CD4-positive, alpha-beta T cell treated with Interleukin-12 subunit alpha and Interleukin-12 subunit beta, for 1 hour (primary cell): ENCODE measurements at places on chromosomes 2 and 18.

- DNase-seq, result no peak
Measured at GRCh38 chr2:120428748-120429147, 82.8 kb downstream of the INHBB start.

DNA sequence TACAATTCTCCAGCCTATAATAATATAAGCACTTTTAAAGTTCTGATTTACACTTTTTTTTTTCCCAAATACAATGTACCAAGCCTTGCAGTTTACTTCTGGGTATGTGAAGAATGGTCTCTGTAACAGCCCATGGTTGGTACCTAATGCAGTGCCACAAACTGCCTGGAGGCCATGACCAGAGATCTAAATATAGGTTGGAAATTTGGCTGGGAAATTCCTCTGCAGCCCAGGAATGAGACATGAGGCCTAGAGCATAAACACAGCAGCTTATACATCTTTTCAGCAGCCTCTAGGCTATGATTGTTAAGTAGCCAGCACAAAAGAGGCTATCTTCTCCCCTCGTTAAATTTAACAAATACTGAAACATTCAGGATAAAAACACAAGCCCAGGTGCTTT is 432.0 kb upstream of the FAM98A start:
- DNase-seq, result no peak

- no peak for DNase-seq
Measured at GRCh38 chr2:126275098-126275497, 380.9 kb upstream of the GYPC start.

DNA sequence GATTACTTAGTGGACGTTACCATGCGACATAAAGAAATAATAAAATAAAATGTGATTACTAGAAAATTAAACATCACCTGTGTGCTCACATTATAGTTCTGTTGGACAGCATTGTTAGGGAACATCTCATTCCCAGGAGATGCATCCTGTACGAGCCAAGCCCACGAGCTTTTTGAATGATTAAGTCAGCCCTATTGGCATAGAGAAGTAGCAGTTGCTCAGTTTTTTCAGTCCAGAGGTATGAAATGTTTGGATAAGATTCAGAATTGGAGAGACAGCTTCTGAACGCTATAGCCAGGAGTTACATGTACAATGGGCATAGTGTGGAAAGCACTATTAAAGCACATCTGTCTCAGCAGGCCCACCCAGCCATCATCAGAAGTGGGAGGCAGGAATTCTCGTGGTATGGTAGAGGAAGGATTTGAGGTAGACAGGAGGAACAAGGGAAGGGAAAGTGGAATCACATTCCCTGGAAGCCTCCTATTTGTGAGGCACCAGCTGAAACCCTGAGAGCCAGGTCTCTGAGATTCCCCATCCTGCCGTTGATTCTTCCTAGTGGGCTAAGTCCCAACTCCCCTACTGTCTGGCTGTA is 8.6 kb downstream of the SPATS2L start:
- DNase-seq, result no peak

- no peak for DNase-seq
Measured at GRCh38 chr2:166917415-166917814, 29.1 kb downstream of the XIRP2 start.

GRCh38 chr2:180099308-180099707 is 92.2 kb upstream of the CWC22 start:
- DNase-seq, result no peak

DNA sequence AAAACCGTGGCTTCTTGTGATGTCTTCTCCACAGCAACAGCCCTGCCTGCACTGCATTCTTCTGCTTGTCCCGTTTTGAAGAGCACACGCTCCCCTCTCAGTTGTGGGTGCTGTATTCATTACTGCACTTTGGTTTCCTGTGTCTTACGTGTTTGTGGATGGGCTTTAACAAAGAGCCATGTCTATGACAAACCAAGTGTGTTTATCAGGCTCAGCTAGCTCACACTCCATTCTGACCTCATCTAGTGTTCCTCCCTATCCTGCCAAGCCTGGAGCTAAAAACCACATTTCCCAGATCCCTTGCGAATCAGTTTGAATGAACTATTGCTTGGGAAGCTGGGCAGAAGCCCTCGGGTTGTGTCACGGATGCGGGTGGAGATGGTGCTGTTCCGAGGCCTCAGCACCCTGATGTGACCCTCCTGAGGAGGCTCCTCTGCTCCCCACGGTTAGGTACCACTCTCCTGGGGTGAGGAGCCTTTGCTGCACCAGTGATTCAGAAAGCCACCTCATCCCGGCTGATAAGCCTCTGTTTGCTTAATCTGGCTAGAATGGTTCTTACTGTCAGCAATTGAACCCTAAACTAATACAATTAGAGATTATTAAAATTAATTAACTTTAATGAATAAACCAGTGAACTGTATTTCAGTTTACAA is 116.5 kb downstream of the GALR1 start:
- no peak for DNase-seq

- DNase-seq, result no peak
Measured at GRCh38 chr2:221610255-221610654, 38.2 kb upstream of the EPHA4 start.

- DNase-seq, result no peak
Measured at GRCh38 chr2:107393516-107393915, 433.2 kb upstream of the RGPD4 start.

GRCh38 chr2:73289304-73289703 is 4.0 kb downstream of the EGR4 start:
- DNase-seq, result no peak

- DNase-seq, result no peak
Measured at GRCh38 chr18:24402209-24402785, 4.7 kb upstream of the OSBPL1A start.

GRCh38 chr18:36099311-36099710 is 29.8 kb downstream of the SLC39A6 start:
- no peak for DNase-seq

- DNase-seq, result no peak
Measured at GRCh38 chr18:22796113-22796512, 137.0 kb upstream of the RBBP8 start.

DNA sequence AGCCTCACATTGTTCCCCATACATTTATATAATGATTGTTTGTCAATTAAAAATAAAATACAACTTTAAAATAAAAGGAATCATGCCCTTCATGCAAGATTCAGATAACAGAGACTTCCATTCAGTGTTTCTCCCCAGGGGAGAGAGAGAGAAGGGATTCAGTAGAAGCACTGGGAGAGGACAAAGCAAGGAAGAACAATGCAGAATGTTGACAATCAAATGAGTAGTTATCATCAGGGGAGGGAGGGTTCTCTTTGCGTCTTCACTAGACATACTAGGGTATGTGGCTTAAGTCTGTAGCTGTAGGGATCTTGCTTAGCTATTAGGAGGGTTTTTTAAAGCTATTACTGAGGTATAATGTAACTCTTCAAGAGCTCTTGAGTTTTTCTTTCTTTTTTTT is 30.7 kb downstream of the FSHR start:
- DNase-seq, result no peak

- DNase-seq, result no peak
Measured at GRCh38 chr2:115543024-115543423, 1100.6 kb downstream of the DPP10 start.

- no peak for DNase-seq
Measured at GRCh38 chr2:134161170-134161547, 92.7 kb upstream of the MGAT5 start.

DNA sequence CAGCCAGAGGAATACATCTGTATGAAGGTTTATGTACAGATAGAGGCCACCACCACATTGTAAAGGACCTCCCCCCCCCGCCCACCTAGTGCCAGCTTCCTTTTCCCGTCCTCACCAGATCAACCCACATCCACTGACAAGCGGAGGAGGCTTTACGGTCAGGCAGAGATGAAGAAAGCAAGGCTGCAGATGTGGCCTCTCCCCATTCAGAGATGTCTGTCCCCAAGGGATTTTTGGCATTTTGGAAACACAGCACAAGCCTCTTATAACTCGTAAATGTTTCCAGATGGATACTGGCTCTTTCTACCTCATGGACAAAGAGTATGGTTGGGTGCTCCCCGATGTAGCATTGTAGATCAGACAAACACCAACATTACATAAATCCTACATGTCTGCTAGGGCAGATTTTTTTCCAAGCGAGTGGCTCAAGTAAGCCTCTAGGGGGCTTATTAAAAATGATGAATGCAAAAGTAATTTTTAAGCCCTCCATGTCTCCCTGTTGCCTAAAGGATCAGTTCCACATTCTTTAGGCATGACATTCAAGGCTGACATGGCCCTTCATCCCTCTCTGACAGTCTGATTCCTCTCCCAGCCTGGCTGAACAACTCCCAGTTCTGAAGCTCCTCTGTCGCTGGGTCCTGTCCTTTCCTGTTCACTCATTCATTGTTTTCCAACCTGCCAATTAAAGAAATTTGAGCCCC is 11.7 kb downstream of the VIT start:
- no peak for DNase-seq

- DNase-seq, result no peak
Measured at GRCh38 chr18:49692906-49693716, 120.2 kb downstream of the ACAA2 start.

DNA sequence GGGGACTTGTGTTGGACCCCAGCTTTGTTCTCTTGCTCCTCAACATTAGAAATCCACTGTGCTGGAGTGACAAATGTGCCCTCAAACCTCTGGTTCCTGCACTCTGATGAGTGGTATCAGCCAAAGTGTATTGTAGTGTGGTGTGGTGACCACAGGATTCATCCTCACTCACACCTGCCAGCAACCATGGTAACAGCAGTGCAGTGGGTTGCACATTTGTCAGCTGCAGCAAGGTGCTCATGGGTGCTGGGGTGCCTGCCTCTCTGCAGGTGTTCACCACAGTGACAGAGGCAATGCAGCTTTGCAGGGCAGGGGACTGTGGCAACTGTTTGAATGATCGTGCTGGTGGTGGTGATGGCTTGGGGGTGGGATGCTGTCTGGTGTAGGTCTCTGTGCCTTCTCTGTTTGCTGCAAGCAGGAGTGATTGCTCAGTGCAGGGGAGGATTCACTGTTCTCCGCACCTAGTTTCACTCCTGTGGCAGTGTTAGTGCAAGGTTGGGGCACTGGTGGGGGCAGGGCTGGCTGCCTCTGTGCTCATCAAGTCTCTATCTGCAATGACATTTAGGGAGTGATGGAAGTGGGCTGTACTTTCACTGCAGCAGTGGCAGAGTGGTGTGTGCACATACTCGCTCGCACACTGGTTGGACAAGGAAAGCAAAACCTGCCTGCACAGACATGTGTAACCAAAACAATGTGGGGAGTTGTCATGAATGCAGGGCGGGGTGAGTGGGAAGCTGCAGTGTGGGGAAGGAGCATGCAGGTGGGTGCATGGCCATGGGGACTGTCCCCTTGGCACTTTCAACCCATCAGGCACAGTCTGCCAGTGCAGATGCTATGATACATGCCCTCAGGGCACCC is 301.1 kb downstream of the PIK3C3 start:
- DNase-seq, result no peak

GRCh38 chr2:240603081-240603835 is 16.7 kb downstream of the CAPN10 start:
- no peak for DNase-seq

GRCh38 chr2:43427032-43427424 is 168.8 kb downstream of the THADA start:
- DNase-seq, result no peak

GRCh38 chr18:79486356-79487182 is 90.8 kb downstream of the NFATC1 start:
- DNase-seq, result no peak

DNA sequence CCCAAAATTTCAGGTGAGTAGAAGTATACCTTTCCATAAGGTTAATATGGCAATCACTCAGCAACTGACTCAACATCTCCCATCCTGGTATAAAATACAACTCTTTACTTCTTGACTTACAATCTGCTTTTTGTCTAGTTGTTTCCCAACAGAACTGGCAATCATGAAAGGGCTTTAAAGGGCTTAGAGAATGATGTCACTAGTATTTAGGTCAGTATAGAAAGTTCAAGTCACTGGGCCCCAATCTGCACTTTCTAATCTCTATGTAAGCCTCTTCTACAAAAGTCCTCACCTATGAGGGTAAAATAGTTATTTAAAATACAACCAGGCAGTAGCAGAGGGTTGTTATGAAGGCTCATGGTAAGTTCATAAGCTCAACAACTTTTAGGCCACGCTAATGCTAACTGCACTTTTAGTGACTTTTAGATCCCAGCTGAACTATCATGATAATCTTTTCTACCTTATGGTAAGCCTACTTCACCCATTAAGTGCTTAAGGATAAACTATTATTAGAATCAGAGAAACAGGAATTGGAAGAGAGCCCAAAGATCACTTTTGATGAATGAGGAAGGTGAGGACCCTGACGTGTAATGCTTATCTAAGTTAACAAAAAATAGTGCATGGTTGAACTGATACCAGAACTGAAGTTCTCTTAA is 79.6 kb downstream of the GORASP2 start:
- no peak for DNase-seq

GRCh38 chr2:223526106-223526505 is 76.1 kb downstream of the SCG2 start:
- no peak for DNase-seq

DNA sequence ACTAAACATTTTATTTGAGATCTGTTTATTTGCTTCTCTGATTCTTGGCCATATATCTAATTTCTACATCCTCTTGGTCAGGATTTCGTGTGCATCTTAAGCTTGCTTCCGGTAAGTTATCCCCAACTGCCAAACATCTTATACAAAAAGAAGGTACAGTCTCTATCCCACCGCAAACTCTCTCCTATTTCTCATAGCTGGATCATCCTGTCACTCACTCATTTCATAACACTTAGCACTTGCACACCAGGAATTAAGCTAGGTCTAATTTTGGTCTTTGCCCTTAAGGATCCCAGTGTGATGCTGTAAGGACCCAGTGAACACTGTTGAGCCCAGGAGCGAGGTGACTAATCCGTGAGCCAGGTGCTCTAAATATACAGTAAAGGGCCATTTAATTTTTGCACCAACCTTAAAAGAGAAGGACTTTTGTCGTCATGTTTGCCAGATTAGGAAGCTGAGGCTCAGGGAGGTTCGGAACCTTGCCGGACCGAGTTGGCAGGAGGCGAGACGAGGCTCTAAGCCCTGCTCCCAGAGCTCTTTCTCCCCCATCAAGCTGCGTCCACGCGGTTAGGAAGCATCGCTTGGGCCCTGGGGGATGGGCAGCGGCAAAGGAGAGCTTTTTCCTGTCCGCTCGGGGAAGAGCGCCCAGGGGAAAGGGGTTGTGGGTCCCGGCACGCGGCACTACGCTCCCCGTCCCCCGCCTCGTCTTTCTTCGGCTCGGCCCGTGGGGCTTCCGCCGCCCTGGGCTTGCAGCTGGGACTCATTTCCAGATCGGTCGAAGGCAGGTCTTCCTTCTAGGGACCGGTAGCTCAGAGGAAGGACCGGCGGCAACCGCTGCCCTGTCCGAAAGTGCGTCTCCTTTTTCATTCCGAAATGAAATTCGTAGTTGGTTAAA is 4.1 kb upstream of the ITPRIPL1 start:
- no peak for DNase-seq
